Astrocyte of the spinal cord (primary cell): ENCODE measurements at places on chromosomes 7 and 10.

GRCh38 chr7:70525991-70526390 lies 606.0 kb upstream of the GALNT17 start:
- no peak for DNase-seq

DNA sequence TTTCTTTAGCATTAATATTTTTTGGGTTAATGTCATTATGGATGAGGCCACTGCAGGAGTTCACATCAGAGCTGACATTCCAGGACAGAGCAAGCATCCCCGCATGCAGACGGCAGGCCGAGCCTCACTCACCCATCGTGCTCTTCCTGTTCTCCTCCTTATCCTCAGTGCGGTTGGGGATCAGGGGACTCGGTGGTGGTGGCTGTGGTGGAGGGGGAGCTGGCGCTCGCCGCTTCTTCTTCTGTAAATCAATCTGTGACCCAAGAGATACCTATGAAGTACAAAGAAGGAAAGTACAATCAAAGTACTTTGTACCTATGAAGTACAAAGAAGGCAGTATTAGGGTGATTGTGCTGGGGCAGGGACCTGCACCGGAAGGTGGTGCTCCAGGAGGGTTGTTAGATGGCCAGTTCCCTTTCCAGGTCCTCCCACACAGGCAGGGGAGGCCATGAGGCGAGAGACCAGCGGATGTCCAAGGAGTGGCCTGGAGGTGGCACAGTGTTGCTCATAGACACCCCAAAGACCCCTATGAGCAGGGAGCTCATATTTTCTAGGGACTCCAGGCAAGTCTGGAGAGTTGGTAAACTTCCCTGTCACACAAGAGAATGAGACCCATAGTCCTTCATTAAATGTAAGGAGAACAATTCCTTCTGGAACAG lies 231.4 kb downstream of the COBL start:
- DNase-seq: no peak

DNA sequence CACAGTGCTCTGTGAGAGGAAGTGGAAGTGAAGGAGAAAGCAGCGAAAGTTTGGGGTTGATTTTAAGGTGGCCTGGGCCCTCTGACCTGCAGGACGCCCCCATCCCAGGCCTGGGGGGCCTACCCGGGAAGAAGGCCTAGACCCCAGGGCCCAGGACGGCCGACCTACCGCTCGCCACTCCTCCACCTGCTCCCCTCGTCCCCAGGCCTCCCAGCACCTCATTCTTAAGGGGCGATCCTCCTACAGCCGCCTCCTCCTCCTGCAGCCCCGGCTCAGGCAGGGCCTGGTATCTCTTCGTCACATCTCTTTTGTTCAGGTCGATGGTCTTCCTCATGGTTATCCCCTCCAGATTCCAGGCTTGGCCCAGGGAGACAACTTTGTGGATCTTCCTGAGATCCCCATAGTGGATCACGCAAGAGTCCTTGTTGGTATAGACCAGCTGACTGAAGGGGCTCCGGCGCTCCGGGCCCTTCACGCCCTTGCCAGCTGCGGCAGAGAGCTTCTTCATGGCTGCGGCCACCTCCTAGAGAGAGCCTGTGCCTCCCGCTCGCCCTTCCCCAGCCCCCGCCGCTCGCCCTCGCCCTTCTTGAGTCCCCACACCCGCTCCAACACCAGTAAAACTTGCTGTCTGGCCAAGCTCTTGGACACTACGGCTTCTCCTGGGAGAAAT lies 117.5 kb downstream of the OR13A1 start:
- DNase-seq: no peak

GRCh38 chr7:69728304-69728703 lies 130.0 kb downstream of the AUTS2 start:
- peak; percentile 59 for DNase-seq

GRCh38 chr10:36057180-36057579 lies 415.1 kb upstream of the FZD8 start:
- DNase-seq: peak; percentile 73

DNA sequence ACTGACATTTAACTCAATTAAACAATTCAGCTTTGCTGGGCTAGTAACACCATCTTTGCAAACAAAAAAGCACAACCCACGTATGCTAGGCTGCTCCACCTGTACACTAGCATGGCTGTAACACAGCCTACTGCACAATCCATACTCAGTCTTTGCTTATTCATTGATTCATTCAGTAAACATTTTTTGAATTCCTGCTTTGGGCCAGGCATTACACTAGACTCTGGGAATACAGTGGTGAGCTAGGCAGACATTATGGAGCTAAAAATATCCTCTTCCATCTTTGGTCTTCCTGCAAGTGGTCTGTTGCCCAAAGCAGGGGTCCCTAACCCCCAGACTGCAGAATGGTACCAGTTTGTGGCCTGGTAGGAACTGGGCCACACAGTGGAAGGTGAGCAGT lies 9.9 kb downstream of the CNNM1 start:
- DNase-seq: peak; percentile 22
